ENCODE measurements at places on chromosomes 16 and 17. TPM values are rescaled to one million over a fixed set of nuclear protein-coding genes. Genes with fewer than 3 reads are reported as not detected.

Gene CD300A
- polyA plus RNA-seq, result 0.93 TPM

- DNase-seq, result no peak
Observed at GRCh38 chr17:37502009-37502936, 12.6 kb downstream of the DUSP14 start.

DNA sequence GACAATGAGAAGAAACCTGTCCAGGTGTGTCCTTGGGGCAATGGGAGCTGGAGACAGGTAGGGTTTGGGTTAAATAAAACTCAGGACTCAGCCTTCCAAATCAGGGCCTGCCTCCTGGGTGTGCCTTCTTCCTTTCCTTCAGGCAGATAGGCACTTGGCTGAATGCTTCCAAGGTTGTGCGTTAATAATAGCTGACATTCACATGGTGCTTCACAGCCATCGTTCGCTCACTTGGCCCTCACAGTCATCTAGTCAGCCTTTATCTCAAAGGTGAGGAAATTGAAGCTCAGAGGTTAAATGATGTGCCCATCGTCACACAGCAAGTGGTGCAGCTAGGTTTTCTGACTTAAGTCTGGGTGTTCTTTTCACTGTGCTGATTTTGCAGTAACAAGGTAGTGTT, 9.5 kb downstream of the NFE2L1 start:
- DNase-seq, result no peak

- DNase-seq, result no peak
Observed at GRCh38 chr16:49842972-49843371, 12.9 kb downstream of the ZNF423 start.

Gene HOXB6
- polyA plus RNA-seq, result 86.5 TPM

DNA sequence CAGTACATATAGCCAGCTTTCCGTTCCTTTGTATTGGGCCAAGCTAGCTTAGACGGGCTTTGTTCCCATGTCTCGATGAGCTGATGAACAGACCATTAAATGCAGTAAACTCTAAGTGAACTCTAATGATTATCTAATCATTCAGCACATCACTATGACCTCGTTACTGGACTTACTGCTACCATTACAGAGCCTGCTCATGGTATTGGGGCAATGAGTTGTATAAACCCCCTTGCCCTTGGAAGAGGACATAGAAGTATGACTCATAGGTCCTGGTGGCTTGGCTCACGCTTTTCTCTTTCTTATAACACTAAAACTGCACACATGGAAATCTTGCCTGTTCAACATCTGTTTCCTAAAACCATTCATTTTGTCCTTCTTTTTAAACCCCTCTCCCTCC, 93.6 kb upstream of the DYNLRB2 start:
- no peak for DNase-seq

DNA sequence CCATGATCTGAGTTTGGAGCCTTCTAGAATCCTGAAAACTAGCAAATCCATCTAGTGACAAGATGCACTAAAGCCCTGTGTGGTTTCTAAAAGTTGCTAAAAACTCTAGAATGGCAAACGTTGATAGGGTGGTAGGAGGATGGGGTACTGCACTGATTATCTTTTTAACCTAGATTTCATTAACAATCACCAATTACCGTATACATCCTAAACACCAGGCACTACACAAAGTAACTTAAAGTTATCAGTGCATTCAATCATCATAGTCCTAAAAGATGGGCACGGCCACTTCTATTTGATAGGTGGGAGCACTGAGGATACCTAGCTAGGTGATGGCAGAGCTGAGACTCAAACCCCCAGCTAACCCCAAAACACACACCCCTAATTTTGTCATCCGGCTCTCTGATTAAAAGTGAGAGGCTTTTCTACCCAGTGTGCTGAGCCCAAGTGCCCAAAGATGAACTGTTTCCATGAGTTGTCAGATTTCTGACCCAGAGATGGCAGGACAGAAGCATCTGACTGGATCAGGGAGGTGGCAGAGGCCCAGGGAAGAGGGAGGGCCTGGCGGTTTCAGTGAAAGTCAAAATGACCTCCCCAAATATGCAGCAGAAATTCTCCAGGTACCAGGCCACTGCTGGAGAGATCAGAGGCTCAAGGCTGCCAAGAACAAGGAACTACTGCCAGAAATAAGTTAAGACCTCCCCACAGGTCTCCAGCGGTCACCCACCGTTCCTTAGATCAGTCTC, 396.8 kb downstream of the SOX9 start:
- no peak for DNase-seq

Gene KRTAP4-3
- not detected for polyA plus RNA-seq

DNA sequence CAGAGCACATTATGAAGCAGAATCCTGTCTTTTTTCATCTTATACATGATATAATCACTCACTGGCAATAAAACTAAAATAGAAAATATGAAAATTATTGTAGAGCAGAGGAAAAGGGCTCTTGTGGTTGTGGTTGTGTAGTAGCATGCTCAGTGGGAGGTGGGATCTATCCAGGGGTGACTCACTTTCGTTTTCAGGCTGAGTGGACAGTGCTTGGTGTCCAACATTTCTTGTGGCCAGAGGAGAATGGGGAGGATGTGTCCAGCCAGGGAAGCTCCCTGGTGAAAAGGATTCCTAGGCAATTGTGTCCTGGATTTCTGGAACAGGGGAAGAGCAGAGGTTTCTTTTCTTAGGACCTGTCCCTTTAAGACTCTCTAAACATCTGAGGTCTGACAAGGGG, 31.9 kb upstream of the CPHXL start:
- DNase-seq, result no peak

DNA sequence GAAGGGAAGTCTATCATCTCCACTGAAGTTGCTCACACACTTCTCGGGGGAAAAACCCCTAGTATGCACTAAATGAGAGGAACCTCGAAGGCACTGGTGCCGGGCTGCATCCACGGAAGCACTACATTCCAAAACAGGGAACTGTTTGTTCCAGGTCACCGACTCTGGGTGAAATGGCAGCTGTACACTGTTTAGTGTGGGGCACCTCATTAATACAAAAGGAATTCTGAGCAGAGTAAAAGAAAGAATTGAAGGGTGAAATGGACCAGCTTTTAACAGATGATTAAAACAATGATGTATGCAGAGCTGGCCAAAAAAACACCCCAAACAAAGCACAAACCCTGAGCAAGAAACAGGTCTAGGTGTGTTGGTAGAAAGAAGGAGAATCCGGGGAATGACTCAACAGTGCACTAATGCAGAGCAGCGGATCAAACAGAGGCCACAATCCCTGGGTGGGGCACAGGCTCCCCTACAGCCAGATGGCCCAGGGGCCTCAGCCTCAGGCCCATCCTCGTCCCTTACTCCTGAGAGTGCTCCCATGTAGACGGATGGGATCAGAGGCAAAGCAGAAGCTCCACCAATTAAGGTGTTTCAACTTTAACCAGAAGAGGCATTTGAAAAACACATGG, 161.5 kb downstream of the ZFHX3 start:
- DNase-seq, result no peak

GRCh38 chr17:51814521-51814920, 344.0 kb downstream of the CA10 start:
- DNase-seq, result no peak

GRCh38 chr17:45307290-45308015, 9.4 kb downstream of the MAP3K14 start:
- no peak for DNase-seq

DNA sequence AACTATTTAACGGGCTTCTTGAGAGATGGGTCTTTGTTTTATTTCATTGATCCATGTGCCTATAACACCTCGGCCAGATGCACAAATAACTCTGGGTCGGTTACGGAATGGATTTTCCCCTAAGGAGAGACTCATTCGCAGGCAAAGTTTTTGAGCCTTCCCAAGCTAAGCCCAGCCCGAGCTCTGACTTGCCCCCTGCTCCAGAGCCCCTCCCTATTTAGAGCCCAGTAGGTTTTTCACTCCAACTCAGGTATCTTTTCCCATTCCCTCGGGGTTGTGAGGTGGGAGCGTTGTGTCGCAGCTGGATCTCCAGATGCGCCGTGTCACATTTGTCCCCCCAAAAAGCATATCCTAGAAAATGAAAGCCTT, 812 bp upstream of the MYOCD start:
- DNase-seq, result no peak

DNA sequence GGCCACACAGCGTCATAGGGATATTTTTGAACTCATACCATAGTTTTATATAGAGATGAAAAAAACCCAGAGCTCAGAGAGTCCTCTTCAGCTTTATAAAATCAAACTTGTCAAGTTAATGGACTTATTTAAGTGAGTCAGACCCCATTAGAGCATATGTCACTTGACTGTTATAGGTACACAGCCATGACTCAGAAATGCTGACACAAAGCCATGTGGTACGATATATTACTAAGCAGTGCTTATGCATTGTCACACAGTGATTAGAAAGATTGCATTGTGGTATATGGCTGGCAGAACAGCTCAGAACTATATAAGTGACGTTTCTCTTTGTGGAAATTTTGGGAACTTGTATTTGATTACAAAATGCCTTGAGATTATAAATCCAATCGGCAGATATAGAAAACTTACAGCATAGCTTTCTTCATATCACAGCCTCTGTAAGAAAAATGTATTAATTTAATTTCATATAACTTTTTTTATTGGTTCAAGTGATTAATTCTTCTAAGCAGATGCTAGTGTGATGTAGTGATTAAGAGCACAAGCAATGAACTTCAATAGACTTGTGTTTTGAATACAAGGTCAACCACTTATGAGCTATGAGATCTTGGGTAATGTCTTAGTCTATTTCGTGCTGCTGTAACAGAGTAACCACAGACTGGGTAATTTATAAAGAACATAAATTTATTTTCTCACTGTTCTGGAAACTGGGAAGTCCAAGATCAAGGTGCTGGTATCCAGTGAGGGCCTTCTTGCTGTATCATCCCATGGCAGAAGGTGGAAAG, 25.8 kb upstream of the GINS3 start:
- DNase-seq, result no peak

All from right renal pelvis (tissue), 4 donors.